ENCODE measurements at places on chromosomes 7 and 10. TPM values are rescaled to one million over a fixed set of nuclear protein-coding genes. Genes with fewer than 3 reads are reported as not detected.

CPVL gene
- total RNA-seq, result 4.6 TPM

GNG11 gene
- 54.5 TPM for total RNA-seq

CPA2 gene
- total RNA-seq, result not detected

ZNF425 gene
- 1.7 TPM for total RNA-seq

MACC1 gene
- 0.15 TPM for total RNA-seq

CD36 gene
- 8.5 TPM for total RNA-seq

DBNL gene
- 95.3 TPM for total RNA-seq

MMP21 gene
- total RNA-seq, result under 0.01 TPM

POT1 gene
- 20.6 TPM for total RNA-seq

SH2B2 gene
- 5.5 TPM for total RNA-seq

MEOX2 gene
- total RNA-seq, result not detected

SFMBT2 gene
- total RNA-seq, result 20.0 TPM

MYL10 gene
- not detected for total RNA-seq

ZNF248 gene
- 4.3 TPM for total RNA-seq

CDK1 gene
- total RNA-seq, result 109 TPM

NCAPG2 gene
- 16.5 TPM for total RNA-seq

SPDYE1 gene
- not detected for total RNA-seq

ECHDC3 gene
- 19.0 TPM for total RNA-seq

EGFR gene
- 0.33 TPM for total RNA-seq

TCAF1 gene
- 37.3 TPM for total RNA-seq

C10orf95 gene
- not detected for total RNA-seq

AEBP1 gene
- 33.0 TPM for total RNA-seq

FOXI2 gene
- total RNA-seq, result not detected

EXOC6 gene
- 16.3 TPM for total RNA-seq

ACTL6B gene
- not detected for total RNA-seq

ADRB1 gene
- not detected for total RNA-seq

TUBAL3 gene
- total RNA-seq, result not detected

Data from melanocyte of skin (primary cell).